Caudate nucleus (tissue), 63 donors: ENCODE measurements at places on chromosomes 3 and 15.

GRCh38 chr3:176378789-176379188 is 818.5 kb downstream of the TBL1XR1 start:
- no peak for DNase-seq

- DNase-seq: no peak
Measured at GRCh38 chr3:123412076-123412475, 36.8 kb downstream of the ADCY5 start.

GRCh38 chr15:101459579-101460300 is 29.8 kb downstream of the PCSK6 start:
- DNase-seq: no peak

DNA sequence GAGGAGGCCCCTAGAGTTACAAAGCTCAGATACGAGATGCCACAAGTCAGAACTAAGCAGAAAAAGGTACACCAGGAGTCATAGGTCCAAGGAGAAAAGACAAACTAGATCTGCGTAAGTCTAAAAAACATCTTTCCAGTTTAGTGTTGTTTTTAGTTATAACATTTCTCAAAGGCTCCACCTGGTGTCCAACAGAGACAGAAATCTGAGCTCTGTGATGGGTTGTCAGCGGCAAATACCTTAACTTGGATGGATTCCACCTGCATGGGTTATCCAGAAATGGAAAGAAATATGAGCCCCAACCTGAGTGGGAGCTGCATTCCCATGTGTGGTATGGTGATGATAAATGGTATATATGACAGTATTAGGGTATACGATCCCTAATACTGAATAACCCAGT is 238.6 kb upstream of the CHRM5 start:
- no peak for DNase-seq

- DNase-seq: no peak
Measured at GRCh38 chr15:51585986-51586385, 36.6 kb downstream of the DMXL2 start.

GRCh38 chr3:52432691-52433141 is 12.2 kb downstream of the SEMA3G start:
- DNase-seq: no peak

- DNase-seq: no peak
Measured at GRCh38 chr3:103787164-103787871, 1352.5 kb downstream of the ZPLD1 start.

- DNase-seq: no peak
Measured at GRCh38 chr3:107452436-107452835, 70.3 kb upstream of the BBX start.

DNA sequence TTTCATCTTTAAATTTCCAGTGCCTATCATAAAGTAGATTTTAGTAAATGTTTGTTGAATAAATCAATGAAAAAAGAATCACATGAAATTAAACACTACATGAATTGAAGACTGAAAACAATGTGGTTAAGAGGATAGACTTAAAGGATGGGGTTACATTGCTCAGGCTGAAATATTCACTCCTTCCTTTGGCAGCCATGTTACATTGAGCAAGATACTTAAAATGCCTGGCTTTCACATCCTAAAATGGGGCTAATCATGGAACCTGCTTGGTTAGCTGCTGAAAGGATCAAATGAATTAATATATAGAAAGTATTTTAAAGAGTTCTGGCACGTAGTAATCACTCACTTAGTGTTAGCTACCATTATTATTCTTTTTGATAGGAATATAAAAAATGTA is 196.9 kb upstream of the SLC2A2 start:
- DNase-seq: no peak

- no peak for DNase-seq
Measured at GRCh38 chr15:70320482-70320881, 222.8 kb upstream of the TLE3 start.

- DNase-seq: no peak
Measured at GRCh38 chr15:32994810-32995424, 199.6 kb downstream of the FMN1 start.

- DNase-seq: no peak
Measured at GRCh38 chr3:127746400-127747057, 73.8 kb downstream of the ABTB1 start.

DNA sequence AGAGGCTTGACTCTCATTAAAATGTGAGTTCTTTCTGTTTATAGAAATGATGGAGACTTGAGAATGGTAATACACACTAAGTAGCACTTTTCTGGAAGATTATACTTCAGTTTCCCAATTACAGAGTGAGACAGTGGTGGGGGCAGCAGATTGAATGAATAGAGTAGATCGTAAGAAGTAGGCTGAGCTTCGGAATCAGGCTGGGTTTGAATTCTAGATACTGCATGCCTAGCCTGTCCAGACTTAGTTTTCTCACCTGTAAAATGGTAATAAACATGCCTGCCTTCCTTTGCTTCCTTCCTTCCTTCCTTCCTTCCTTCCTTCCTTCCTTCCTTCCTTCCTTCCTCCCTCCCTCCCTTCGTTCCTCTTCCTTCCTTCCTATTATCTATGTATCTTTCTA is 8.1 kb downstream of the IL1RAP start:
- no peak for DNase-seq

GRCh38 chr3:59117396-59117795 is 67.6 kb upstream of the CFAP20DC start:
- DNase-seq: no peak

- DNase-seq: no peak
Measured at GRCh38 chr3:86929046-86929445, 61.9 kb downstream of the VGLL3 start.

DNA sequence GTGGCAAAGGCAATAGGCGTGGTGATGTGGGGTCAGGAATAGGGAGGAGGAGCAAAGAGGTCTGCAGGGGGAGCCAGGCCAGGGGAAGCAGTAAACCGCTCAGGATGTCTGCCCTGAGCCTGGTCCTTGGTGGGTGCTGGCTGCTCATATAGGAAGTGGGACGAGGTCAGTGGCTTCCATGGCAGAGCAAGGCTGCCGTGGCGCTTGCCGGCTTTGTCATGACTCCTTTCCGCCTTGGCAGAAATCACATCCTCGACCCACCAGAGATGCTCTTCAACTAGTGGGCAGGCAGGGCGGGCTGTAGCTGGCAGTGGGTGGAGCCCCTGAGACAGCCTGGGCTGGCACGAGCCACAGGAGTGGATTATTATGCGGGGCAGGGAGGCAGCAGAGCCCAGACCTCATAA is 13.1 kb upstream of the SKOR1 start:
- no peak for DNase-seq

GRCh38 chr3:183529717-183530116 is 25.8 kb downstream of the KLHL6 start:
- no peak for DNase-seq

GRCh38 chr3:82474711-82475110 is 713.3 kb upstream of the GBE1 start:
- no peak for DNase-seq

DNA sequence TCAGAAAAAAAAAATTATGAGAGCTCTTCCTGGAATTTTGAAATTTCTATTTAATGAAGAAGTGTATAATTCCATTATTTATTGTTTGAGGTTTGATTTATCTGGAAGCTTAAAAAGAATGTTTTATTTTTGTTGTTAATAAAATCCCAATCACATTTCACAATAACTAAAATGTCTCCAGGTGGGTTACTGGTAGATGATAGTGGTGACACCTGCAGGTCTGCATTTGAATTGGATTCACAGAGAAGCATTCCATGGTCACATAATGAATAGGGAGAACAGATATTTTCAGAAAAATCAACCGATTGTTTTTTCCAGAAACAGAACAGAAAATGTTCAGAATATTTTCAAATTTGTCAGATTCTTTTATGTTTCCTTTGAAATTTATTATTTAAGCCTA is 48.3 kb downstream of the ASB7 start:
- DNase-seq: no peak

DNA sequence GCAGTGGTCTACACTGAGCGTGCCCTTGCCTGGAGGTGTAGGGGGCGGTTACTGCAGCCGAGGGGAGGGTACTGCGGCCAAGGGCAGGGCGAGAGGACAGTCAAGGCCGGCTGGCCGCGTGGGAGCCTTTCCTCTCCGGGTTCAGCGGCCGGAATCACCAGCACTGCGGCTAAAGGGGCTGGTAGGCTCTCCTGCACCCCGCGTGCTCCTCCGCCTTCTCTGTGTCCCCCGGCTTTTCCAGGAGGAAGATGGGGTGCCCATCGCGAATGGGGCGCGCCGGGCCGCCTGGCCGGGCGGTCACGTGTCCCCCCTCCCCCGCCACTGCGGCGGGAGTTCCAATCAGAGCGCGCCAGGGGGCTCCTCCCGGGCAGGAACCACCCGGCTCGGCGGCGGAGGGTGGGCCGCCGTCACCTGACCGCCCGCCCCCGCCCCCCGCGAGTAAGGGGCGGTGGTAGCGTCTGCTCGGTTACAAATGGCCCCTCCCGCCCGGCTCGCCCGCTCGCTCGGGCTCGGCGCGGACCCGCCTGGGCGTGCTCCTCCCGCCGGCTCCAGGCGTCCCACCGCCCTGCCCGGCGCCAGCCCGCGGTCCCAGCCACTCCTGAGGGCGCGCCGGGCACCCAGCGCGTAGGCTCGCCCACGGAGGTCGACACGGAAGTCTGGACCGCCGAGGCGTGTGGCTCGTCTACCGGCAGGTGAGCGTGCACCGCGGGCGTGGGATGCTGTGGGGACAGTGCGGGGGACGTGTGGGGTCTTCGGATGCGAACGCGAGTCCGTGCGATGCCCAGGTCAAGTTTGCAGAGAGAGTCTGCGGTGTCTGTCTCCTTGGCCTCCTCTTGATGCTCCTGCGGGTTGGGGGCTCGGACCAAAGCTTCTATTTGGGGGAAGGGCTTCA is 242.6 kb upstream of the TOPAZ1 start:
- DNase-seq: peak; percentile 81

DNA sequence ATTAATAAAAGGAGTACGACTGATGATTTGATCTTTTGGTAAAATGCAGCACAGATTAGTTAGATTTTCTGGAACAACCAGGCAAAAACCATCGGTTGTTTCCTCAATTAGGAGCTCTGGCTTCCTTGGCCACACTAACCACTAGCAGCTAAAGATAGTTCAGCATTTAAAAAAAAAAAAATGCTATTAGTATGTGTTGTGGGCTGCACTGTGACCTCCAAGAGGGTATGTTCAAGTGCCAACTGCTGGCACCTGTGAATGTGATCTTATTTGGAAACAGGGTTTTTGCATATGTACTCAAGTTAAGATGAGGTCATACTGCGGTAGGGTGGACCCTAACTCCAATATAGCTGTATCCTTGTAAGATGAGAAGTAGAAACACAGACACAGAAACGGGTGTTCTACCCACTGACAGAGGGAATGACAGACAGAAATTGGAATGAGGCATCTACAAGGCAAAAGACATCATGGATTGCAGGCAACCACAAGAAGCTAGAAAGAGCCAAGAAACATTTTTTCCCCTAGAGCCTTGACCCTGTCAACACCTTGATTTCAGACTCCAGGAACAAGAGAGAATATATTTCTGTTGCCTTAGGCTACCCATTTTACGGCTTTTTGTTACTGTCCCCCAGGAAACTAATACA is 534.6 kb upstream of the ROBO2 start:
- DNase-seq: no peak

DNA sequence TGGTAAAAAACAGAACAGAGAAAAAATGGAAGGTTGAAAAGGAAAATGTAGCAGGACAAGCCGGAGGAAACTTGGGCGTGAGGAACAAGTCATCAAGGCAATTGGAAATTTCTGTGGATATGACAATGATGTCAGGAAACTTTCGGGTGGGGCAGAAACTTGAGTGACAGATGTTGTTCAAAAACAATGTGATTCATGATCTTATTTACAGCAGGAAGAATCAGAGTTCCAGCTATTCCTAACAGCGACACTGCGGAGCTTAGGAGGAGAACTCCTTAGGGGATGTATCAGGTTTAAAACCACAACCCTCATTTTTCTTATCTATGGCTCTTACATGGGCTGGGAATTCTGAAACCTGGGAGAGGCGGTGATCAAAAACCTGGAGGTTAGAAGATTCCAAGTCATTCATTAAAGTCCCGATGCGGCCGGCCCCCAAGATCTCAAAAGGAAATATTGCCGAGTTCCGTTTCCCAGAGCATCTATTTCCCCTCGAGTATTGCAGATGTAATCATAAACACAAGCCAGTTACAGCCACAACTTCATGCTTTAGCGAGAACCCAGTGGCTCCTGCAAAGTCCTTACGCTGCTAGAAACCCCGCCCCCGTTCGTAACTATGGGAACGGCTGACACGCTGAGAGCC is 659 bp upstream of the ARRDC4 start:
- DNase-seq: no peak

DNA sequence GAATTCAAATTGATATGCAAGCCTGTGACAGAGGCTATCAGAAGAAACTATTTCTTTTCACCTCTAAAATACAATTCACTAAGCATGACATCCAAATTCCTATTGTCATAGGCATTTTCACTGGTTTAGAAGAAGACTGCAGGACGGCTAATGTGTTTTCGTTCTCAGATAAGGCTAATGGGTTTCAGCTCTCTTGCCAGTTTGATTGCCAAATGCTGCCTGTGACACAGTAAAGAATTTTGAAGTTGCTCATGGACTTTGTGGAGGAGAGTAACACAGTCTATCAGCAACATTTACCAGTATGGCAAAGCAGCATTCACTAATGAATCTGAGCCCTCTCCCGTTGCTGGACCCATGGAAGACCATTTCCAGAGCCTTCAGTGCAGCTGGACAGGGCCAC is 948.1 kb downstream of the FHIT start:
- DNase-seq: no peak

GRCh38 chr15:89908226-89908625 is 4.5 kb downstream of the ARPIN start:
- DNase-seq: no peak

DNA sequence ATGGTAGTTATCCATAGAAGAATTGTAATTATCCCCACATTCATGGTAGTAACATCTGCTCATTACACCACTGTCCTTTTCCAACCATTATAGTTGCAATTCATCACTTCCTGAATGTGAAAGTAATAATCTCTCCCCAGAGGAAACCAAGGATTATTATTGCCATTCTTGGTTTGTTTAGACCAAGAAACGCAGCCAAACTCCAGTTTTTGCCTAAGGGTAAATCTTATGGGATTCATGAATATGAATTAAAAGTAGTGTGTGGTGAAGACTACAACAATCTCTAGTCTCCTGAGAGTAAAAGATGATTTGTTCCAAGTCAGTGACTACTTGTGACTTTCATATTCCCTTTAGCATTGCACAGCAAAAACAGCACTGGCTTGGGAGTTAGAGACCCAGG is 45.7 kb upstream of the ABI3BP start:
- no peak for DNase-seq

- no peak for DNase-seq
Measured at GRCh38 chr3:120419797-120420196, 31.0 kb downstream of the FSTL1 start.

GRCh38 chr3:46624975-46625490 is 12.7 kb downstream of the FAM240A start:
- DNase-seq: no peak
